HS-27A (cell line): ENCODE measurements at places on chromosomes 1 and 21.
A peak's percentile ranks its signal among the peaks of the same experiment; 100 is the strongest.

- DNase-seq, result no peak
Observed at GRCh38 chr1:189751311-189751710, 726.4 kb downstream of the BRINP3 start.

DNA sequence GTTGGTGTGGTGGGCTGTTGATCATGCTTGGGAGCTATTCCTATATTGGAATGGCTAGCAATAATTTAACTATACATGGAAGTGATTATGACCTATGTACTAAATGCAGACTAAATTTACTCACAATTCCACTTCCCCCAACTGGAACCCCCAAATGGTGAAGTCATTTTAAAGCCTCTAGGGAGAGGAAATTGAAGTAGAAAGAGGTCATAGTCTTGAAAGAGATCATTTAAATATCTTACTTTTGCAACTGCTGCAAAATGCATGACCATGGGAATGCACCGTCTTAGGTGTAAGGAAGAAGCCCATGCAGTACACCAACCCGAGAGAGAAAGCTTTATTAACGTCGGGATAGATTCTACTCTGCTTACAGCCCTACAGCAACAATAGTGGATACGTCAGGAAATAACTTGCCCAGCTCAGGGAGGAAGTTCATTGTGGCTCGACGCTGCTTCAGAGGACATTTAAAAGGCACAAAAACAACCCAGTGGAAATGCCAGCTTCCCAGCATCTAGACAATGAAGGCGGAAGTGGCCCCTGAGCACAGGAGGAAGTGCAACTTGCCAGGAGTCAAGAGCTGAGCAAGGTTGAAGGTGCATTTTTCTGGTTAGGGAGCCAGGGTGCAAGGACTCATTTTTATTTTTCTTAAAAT, 26.5 kb downstream of the CYYR1 start:
- DNase-seq, result no peak

DNA sequence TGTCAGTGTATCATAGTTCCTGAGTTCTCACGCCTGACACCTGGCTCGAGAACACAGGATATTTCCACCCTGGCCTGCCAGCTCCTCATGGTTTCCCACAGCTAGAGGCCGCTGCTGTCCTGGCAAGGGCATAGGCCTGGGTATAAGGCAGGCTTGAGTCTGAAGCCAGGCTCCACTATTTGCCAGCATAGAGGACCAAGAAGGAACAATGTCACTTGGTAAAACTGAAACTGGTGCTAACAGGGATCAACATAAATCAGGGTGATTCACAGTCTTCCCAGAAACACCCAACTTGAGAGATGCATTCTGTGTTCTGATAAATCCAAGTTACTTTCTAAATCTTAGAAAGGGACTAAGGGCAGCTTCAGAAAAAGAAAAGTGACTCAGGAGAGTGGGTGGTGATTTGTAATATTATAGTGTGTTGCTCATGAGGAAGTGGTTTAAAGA, 6.9 kb upstream of the S100A2 start:
- DNase-seq, result no peak

DNA sequence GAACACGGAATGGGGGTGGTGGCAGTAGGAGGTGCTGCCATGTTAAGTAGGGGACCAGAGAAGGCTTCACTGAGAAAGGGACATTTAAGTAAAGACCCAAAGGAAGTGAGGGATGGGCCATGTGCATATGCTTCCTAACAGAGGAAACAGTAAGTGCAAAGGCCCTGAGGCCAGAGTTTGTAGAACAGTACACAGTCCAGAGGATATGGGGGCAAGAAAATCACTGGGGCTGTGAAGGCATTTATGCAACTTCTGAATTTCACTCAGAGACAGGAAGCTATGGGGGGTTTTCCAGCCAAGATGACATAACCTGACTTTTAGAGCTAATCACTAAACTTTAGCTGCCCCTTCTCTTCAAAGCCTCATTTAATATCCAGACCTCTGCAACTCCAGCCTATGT, 202.5 kb upstream of the EDN2 start:
- no peak for DNase-seq

GRCh38 chr1:181129771-181130606, 41.5 kb downstream of the IER5 start:
- no peak for DNase-seq

DNA sequence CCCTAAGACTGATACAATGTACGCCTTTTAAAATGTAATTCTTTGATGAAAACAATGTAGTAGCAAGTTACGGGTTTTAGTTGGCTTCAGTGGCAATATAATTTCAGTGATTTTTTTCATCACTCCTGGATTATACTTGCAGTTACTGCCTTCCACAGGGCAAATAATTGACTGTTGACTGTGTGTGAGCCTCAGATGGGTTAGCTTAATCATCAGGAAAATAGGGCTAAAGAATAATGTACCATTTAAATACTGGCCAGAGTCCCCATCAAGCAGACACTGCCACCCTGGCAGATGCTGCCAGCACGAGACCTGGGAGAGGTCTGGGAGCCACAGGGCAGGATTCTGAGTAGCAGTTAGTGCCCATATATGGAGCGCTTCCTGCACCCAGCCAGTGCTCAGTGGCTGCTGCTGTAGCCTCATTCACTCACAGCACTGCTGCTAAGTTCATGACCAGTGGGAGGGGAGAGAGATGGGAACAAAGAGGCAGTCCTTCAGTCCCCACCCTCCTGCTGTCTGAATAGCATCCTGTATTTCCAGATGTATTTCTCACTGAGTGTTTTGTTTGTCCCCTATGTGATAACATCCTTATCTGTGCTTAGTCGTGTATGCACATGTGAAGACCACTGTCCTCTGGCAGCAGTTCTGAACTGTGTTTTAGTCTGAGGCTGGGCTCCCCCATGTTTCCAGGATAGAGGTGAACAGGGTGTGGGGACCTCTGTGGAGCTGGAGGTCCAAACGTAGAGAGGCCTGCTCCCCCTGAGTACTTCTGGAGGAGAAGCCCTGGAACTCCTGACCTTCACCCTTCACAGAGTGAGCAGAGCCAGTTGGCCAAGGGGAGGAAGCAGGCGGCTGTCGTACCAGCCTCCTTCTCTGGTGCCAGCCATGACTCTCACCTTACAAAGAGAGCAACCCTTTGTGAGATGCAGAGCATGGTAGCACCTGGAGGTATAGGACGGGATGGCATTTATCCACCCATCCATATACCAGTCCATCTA, 80.4 kb downstream of the ADARB1 start:
- peak; percentile 15 for DNase-seq

DNA sequence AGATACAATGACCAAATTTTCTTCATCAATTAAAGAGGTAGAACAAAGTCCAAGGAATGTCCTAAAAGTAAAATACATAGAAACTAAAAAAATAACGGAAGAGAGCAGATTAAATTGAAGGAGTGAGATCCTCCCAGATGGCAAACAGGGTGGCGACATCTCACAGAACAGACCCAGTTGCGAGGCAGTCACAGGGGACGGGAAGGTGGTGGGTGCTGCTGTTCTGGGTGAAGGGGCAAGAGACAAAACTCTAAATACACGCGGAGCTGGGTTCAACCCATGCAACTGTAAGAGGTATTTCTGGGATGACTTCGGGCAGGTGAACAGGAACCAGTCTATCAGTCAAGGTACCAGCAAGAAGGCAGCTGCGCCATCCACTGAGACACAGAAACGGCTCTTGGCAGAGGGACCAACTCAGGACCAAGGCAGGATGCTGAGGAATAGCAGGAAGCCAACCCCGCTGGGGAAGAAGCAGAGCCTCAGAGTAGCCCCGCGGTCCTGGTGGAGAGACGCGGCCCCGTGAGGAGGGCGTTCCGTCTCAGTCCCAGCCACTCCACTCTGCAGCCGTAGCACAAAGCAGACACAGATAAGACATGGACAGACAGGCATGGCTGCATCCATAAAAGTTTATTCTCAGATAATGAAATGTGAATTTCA, 32.2 kb downstream of the WDR4 start:
- DNase-seq, result no peak

GRCh38 chr1:57789936-57790335, 366.1 kb upstream of the DAB1 start:
- no peak for DNase-seq

DNA sequence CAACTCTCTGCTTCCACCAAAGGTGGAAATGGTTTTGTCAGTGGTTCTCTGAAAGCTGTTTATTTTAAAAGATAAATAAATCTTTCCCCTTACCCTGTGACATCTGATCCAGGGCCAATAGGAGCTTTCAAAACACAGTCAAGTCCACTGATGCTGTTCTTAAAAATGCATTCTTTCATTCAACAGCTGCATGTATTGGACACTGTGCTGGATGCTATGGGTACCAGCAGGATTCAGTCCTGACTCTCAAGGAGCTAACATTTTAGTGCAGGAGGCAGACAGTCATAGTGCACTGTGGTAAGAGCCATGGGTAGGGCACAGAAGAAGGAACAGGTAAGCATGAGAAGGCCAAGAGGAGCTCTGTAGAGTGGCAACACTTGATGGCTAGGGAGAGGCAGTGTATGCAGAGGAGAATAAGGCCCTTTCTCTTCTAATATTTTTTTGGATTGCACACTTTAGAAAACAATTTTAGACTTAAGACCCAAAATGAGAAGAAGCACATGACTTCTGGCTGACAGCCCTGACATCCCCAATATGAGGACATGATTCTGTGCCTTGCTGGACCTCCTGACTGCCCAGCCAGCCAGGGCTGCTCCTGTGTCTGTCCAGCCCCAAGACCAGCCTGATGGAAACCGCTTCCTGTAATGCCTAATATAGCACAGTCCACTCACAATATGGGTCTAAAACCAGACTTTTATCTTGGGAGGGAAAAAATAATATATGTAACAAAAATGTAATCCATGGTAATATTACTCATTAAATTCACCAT, 207.3 kb downstream of the SDCCAG8 start:
- DNase-seq, result no peak

DNA sequence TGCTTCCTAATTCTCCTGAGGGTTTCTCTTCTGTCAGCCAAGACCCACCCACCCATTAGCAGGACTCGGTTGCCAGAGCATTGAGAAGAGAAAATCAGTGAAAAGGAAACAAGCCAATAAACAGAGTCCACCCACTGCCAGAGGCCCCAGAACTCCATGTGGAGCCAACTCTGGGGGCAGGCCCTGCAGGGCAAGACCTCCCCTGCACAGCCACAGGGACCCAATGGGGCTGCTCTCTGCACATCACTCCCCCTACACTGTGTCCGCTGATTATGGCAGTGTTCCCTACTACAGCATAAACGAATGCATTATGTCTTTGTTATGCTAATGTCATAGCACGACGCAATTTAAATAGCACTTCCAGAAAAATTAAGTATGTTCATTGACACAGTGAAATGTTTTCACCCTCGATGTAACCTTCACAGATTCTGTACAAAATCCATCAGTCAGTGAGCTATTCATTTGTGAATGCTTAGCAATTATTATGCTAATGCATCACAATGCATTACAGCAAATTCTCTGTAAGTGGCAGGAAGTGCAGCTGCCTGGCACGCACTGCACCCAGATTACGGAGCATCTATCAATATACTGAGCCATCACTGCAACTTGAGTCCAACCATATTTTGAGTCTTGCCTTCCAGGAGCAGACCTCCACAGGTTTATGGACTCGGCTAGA, 56.4 kb downstream of the GRIK3 start:
- no peak for DNase-seq

DNA sequence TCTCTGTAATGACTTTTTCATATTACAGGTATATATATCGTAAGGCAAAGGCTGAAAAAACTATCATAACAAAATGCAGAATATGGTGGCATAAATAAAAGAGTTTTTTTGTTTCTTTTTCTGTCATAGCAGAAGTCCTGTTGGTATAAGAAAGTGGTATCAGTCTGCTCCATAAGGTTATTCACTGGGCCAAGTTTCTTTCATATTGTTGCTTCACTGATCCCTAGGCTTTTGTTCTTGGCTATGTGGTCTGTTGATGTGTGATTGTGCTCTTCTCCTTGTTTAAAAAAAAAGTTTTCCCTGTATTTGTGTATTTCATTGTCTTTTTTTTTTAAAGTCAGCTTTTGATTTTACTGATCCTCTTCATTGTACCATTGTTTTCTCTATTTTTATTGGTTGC, 26.0 kb downstream of the PTBP2 start:
- DNase-seq, result no peak

- no peak for DNase-seq
Observed at GRCh38 chr1:106276871-106277270, 779.6 kb upstream of the PRMT6 start.

DNA sequence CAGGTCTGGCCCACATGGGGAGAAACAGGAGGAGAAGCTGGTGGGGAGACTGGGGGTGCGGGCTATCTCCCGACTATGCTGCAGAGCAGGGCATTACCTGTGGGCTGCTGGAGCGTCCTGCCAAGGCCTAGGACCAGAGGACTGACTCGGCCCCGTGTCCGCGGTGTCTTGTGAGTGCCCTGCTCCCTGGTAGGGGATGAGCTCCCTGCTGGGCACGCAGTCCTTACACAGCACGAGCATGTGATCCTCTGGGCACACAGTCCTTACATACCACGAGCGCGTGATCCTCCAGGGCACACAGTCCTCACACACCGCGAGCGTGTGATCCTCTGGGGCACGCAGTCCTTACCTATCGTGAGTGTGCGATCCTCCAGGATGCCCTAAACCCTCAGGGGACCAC, 31.8 kb upstream of the CSF3R start:
- DNase-seq, result no peak

DNA sequence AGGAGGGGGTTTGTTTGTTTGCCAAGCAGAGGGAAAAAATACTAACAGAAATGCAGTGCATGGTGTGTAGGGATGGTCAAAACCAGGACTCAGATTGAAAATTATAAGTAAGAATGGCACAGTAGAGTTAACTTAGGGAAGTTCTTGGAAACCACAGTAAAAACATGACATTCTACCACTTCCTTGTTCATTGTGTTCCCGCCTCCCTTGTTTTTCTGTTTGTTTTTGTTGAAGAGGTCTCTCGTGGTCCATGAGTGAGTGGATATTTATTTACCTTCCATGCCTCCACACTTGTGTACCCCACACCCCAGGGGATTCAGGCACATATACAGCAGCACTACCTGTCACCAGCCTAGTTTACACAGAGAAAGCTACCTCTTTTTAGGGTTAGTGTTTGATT, 69.6 kb downstream of the OLFML2B start:
- no peak for DNase-seq

DNA sequence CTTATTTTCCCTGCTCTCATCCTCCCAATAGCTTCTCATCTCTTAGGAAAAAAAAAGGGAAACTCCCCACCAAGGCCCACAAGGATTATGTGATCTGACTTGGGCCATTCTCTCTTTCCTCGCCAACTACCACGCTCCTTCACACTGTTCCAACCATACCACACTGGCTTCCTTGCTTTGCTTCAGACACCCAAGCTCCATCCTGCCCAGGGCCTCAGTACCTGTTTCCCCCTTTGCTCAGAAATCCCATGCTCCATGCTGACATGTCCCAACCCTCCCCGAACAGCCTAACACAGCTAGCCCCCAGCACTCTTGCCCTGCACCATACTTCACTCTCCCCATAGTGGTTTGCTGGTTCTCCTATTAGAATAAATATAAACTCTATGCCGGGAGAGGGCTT, 39.2 kb downstream of the MAB21L3 start:
- no peak for DNase-seq

DNA sequence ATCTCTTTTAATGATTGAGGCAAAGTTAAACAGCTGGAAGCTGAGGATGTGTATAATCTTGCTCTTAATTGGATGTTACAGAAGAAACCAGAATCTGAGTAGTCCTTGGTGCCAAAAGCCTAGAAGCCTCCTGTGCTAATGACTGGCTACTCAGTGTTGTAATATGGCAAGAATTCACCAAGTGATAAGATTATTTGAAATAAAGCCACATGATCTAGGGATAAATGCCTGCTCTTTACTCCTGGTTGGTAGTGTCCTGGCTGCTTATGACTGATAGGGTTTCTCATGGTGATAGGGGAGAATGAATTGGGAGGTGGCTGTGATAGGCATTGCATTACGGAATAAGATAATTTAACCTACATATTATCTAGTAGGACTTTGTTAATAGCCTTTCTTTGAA, 13.6 kb upstream of the MAB21L3 start:
- DNase-seq, result no peak

- no peak for DNase-seq
Observed at GRCh38 chr1:204295671-204296070, 64.1 kb downstream of the PLEKHA6 start.
